ENCODE measurements at places on chromosomes 11 and 22. TPM values are rescaled to one million over a fixed set of nuclear protein-coding genes. Genes with fewer than 3 reads are reported as not detected.

LGR4 gene
- 36.2 TPM for total RNA-seq

NUMA1 gene
- 133 TPM for total RNA-seq

SLC37A2 gene
- total RNA-seq = not detected

CREB3L1 gene
- total RNA-seq = 83.1 TPM

ZDHHC24 gene
- total RNA-seq = 13.8 TPM

RAG2 gene
- not detected for total RNA-seq

ANKK1 gene
- not detected for total RNA-seq

GLB1L3 gene
- total RNA-seq = not detected

ZNF215 gene
- total RNA-seq = 2.3 TPM

BEST1 gene
- 1.3 TPM for total RNA-seq

HBB gene
- not detected for total RNA-seq

CHST1 gene
- total RNA-seq = 12.5 TPM

RNF169 gene
- total RNA-seq = 13.1 TPM

RCOR2 gene
- total RNA-seq = 3.8 TPM

SBF2 gene
- 47.8 TPM for total RNA-seq

MUC6 gene
- total RNA-seq = not detected

All from chondrocyte (in vitro differentiated cells).